ENCODE measurements at places on chromosomes 4 and X.

- no peak for DNase-seq
Observed at GRCh38 chr4:144670776-144671175, 24.8 kb downstream of the HHIP start.

- DNase-seq = no peak
Observed at GRCh38 chr4:93810340-93810992, 18.1 kb upstream of the ATOH1 start.

DNA sequence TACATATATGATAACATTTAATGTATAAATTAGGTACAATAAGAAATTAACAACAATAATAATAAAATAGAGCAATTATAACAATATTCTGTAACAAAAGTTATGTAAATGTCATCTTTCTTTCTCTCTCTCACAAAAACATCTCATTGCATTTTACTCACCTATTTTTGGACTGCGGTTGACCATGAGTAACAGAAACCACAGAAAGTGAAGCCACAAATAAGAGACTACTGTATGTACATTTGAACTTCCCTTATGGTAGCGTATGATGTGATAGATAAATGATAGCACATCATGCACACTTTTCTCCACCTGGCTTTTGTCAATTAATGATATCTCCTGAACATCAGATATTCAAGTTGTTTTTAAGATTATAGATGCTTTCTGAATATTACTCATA, 80.5 kb downstream of the HNRNPD start:
- DNase-seq = peak; percentile 67

- peak; percentile 92 for DNase-seq
Observed at GRCh38 chrX:78321809-78322208, 5.6 kb downstream of the CYSLTR1 start.

- DNase-seq = no peak
Observed at GRCh38 chr4:76902233-76902890, 4.4 kb upstream of the SOWAHB start.

DNA sequence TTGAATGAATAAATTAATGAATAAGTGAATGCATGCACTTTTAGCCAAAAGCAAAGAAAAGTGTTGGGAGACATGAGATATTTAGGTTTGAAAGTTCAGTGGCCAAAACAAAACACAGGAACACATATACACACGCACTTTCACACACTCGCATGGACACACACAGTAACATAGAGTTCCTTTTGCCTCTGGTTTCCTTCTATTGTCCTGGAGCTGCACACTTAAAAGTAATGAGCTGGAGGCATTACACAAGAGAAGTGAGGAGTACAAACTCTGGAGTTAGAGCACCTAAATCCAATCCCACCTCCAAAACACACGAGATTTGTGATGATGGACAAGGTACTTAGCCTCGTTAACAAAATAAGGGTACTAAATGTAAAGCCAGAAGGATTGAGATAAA, 18.7 kb downstream of the PPA2 start:
- DNase-seq = no peak

DNA sequence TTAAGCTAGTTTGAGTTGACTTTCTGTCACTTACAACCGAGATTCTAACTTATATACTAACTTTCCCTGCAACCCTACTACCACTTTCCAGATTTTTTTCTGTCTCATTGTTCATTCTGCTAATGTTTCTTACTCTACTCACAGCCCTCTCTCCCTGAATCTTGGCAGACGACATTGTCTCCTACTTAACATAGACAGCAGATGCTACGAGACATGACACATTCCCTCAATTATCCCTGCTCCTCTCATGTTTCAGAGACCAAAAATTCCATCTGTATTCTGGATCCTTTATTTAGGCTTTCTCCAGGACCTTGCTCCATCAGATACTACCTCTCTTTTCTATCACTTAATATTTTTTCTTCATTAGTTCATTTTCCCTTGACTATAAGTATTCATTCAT, 379.1 kb upstream of the TEX13C start:
- no peak for DNase-seq
